Esophagus squamous epithelium (tissue), 5 donors: ENCODE measurements at places on chromosomes 6 and 20. TPM values are rescaled to one million over a fixed set of nuclear protein-coding genes. Genes with fewer than 3 reads are reported as not detected.

GRCh38 chr20:53547664-53548239, 45.9 kb downstream of the ZNF217 start:
- DNase-seq: no peak
- no peaks in the 10 kb centered on the region for H3K36me3 ChIP-seq
- no peaks in the 10 kb centered on the region for H3K27me3 ChIP-seq
- H3K4me1 ChIP-seq: no peaks in the 10 kb centered on the region
- H3K4me3 ChIP-seq: no peak overlapping the region

- no peak for DNase-seq
- no peaks in the 10 kb centered on the region for H3K36me3 ChIP-seq
- H3K4me3 ChIP-seq: no peak overlapping the region
- no peaks in the 10 kb centered on the region for H3K4me1 ChIP-seq
- H3K27ac ChIP-seq: no peak overlapping the region
Measured at GRCh38 chr6:142714951-142715785, 229.8 kb downstream of the HIVEP2 start.

DNA sequence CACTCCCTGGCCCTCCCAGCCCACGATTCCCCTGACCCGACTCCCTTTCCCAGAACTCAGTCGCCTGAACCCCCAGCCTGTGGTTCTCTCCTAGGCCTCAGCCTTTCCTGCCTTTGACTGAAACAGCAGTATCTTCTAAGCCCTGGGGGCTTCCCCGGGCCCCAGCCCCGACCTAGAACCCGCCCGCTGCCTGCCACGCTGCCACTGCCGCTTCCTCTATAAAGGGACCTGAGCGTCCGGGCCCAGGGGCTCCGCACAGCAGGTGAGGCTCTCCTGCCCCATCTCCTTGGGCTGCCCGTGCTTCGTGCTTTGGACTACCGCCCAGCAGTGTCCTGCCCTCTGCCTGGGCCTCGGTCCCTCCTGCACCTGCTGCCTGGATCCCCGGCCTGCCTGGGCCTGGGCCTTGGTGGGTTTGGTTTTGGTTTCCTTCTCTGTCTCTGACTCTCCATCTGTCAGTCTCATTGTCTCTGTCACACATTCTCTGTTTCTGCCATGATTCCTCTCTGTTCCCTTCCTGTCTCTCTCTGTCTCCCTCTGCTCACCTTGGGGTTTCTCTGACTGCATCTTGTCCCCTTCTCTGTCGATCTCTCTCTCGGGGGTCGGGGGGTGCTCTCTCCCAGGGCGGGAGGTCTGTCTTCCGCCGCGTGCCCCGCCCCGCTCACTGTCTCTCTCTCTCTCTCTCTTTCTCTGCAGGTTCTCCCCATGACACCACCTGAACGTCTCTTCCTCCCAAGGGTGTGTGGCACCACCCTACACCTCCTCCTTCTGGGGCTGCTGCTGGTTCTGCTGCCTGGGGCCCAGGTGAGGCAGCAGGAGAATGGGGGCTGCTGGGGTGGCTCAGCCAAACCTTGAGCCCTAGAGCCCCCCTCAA, at the start of gene LTA:
TSS of gene LTA (plus strand) at position 249 of the 871 bp plus-strand sequence. CDS start at position 703, 454 bp downstream.
- no peak for DNase-seq

The SYCP2L gene
- total RNA-seq: 1.3 TPM

DNA sequence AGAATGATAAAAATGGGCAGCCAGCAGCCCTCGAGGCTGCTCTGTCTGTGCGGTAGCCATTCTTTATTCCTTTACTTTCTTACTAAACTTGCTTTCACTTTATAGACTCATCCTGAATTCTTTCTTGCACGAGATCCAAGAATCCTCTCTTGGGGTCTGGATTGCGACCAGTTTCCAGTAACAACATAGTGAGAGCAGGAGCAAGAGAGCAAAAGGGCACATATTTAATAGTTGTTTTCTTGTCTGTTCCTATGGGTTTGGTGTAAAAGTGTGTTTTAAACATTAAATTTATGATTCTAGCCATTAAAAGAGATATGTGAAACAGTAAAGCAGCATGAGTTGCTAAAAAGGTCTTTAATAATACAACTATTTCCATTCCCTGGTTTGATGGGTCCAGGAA, 78.8 kb upstream of the OPRM1 start:
- H3K27ac ChIP-seq: no peak overlapping the region
- no peak for DNase-seq
- no peaks in the 10 kb centered on the region for H3K36me3 ChIP-seq
- no peaks in the 10 kb centered on the region for H3K4me1 ChIP-seq

DNA sequence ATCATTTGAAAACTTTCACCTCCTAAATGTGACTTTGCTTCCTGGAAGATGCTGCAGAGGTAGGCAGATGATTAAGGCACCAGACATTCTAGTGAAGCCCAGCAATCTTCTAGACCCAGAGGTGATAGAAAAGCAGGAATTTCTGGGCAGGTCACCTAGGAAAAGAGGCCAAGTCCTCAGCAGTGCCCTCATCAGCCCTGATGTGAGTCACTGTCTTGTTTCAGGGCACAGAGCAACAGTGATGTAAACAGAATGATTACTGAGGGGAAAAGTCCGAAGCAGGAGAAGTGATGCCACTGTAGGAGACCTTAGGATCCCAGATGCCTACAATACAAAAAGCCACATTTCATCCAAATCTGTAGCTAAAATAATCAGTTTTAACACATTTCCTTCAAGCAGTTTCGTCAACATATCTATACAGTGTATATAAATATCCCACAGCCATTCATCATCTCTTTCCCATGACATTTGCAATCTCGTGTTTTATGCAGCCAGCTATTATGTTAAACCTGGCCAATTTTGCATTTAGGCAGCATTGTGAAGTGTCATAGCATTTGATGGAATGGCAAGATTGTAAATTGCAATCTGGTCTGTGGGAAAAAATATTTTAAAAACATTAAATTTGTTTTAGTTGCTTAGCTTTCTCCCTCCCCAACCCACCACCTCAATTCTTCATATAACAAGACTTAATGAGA, 401.2 kb upstream of the RNF217 start:
- no peak overlapping the region for H3K27ac ChIP-seq
- no peaks in the 10 kb centered on the region for H3K27me3 ChIP-seq
- DNase-seq: no peak
- H3K4me1 ChIP-seq: no peaks in the 10 kb centered on the region

GRCh38 chr20:42082611-42083010, 464.4 kb upstream of the CHD6 start:
- H3K36me3 ChIP-seq: no peaks in the 10 kb centered on the region
- no peak for DNase-seq
- no peak overlapping the region for H3K4me3 ChIP-seq

GRCh38 chr6:122649701-122650100, 39.5 kb downstream of the PKIB start:
- H3K4me3 ChIP-seq: no peak overlapping the region
- no peaks in the 10 kb centered on the region for H3K27me3 ChIP-seq
- no peaks in the 10 kb centered on the region for H3K36me3 ChIP-seq
- DNase-seq: no peak
- H3K4me1 ChIP-seq: no peaks in the 10 kb centered on the region
- H3K27ac ChIP-seq: no peak overlapping the region

- no peak overlapping the region for H3K4me3 ChIP-seq
- H3K4me1 ChIP-seq: no peaks in the 10 kb centered on the region
- H3K27me3 ChIP-seq: peaks cover 15% of the 10 kb centered on the region
- no peaks in the 10 kb centered on the region for H3K36me3 ChIP-seq
- DNase-seq: no peak
Measured at GRCh38 chr20:63024573-63025392, 18.0 kb upstream of the BHLHE23 start.

GRCh38 chr6:168865-169455, 123.3 kb upstream of the DUSP22 start:
- H3K4me3 ChIP-seq: no peak overlapping the region
- H3K36me3 ChIP-seq: no peaks in the 10 kb centered on the region
- no peak for DNase-seq
- no peaks in the 10 kb centered on the region for H3K4me1 ChIP-seq

The ULBP1 gene
- 0.26 TPM for total RNA-seq

The OR2H1 gene
- not detected for total RNA-seq

- no peak overlapping the region for H3K27ac ChIP-seq
- H3K4me1 ChIP-seq: no peaks in the 10 kb centered on the region
- no peak overlapping the region for H3K4me3 ChIP-seq
- no peaks in the 10 kb centered on the region for H3K27me3 ChIP-seq
- H3K36me3 ChIP-seq: no peaks in the 10 kb centered on the region
Measured at GRCh38 chr6:6239598-6240581, 80.6 kb downstream of the F13A1 start.

The KCNK17 gene
- total RNA-seq: 1.1 TPM
